Stimulated activated CD4-positive, alpha-beta T cell treated with anti-CD3 and anti-CD28 coated beads, Interleukin-1b, Interleukin-23, amount 100 ng/mL, for 48 hours (primary cell): ENCODE measurements at places on chromosomes 7 and 10.

- DNase-seq, result no peak
Measured at GRCh38 chr7:103727982-103728610, 261.4 kb downstream of the RELN start.

- no peak for DNase-seq
Measured at GRCh38 chr7:112987171-112987570, 99.5 kb downstream of the GPR85 start.

DNA sequence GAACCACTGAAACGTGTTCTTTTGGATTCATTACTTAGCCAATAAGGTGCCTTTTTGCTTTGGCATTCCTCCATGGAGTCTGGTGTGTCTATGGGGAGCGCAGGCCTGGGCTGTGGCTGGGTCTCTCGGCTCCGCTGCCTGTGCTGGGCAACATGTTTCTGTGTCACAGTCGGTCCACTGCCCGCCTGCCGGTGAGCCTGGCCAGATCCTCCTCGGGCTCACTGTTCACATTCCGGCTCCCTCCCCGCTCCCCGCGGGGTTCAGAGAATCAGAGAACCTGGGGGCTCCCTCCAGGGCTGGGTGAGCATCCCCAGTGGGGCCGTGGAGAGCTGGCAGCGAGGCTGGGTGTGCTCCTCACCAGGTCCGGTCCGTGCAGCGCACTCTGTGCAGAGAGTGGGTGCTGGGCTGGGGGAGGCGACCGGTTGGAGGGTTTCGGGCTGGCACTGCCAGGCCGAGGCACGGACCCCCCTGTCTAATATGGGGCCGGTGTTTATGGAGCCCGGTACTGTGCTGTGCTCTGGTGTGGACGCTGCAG, 70.4 kb downstream of the INPP5A start:
- no peak for DNase-seq

- DNase-seq, result peak; percentile 70
Measured at GRCh38 chr10:79196470-79197461, 128.0 kb downstream of the ZMIZ1 start.

DNA sequence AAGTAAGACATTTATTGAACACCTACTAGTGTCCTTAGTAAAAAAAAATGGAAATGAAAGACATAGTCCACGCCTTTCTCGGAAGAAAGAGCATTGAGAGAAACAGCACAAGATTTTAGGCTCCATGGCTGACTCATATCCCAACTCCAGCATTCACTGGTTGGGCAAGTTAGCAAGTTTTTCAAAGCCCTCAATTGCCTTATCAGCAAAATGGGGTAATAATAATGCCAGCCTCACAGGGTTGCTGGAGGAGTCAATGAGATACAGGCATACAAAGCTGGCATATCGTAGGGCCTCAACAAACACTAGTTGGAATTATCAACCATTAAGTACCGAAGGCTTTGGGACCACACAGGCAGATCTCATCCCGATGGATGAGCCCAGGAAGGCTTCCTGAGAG, 4.0 kb downstream of the HSPA12A start:
- DNase-seq, result no peak

- no peak for DNase-seq
Measured at GRCh38 chr7:81414411-81414810, 355.4 kb downstream of the HGF start.

- no peak for DNase-seq
Measured at GRCh38 chr7:54837168-54837567, 78.2 kb upstream of the SEC61G start.

GRCh38 chr10:104045151-104046089, 40.3 kb downstream of the COL17A1 start:
- no peak for DNase-seq
